M059J (cell line): ENCODE measurements at places on chromosomes 5 and 9. TPM values are rescaled to one million over a fixed set of nuclear protein-coding genes. Genes with fewer than 3 reads are reported as not detected.

DNA sequence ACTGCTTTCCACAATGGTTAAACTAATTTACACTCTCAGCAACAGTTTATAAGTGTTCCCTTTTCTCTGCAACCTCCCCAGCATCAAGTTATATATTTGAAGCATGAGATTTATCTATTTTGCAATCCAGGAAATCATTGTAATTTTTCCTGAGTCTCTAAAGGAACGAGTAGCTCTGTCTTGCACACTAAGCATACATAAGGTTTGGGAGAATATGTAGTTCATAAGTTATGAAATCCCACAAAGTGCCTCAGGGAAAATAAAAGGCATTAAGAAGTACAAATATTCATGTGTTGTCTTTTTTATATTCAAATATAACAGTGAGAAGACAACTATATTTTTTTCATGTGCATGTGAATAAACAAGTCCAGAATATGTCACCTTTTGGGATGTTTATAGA lies 377.1 kb upstream of the RORB start:
- no peak for DNase-seq

The PCDHB12 gene
- 1.7 and 2.6 TPM in 2 replicates for total RNA-seq

DNA sequence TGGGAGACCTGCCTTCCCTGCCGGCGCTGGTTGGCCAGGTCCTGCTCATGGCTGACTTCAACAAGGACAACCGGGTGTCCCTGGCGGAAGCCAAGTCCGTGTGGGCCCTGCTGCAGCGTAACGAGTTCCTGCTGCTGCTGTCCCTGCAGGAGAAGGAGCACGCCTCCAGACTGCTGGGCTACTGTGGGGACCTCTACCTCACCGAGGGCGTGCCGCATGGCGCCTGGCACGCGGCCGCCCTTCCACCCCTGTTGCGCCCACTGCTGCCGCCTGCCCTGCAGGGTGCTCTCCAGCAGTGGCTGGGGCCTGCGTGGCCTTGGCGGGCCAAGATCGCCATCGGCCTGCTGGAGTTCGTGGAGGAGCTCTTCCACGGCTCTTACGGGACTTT lies 10.6 kb downstream of the DIPK1B start:
- DNase-seq: no peak

DNA sequence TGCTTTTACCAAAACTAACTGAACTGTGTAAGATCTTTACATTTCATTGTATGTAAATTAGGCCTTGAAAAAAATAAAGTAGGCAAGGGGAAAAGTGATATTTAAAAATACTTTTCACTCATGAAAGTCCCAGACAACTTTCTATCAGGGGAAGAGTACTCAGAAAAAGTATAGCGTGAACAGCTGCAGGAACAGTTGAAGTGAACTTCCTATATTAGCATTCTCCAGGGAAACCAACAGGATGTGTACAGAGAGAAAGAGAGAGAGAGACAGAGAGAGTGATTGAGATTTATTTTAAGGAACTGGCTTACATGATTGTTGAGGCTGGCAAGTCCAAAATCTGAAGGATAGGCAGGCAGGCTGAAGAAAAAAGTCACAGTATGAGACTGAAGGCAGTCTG lies 42.0 kb downstream of the ERMP1 start:
- DNase-seq: no peak

GRCh38 chr9:122329597-122329996 lies 41.2 kb upstream of the PTGS1 start:
- DNase-seq: no peak

DNA sequence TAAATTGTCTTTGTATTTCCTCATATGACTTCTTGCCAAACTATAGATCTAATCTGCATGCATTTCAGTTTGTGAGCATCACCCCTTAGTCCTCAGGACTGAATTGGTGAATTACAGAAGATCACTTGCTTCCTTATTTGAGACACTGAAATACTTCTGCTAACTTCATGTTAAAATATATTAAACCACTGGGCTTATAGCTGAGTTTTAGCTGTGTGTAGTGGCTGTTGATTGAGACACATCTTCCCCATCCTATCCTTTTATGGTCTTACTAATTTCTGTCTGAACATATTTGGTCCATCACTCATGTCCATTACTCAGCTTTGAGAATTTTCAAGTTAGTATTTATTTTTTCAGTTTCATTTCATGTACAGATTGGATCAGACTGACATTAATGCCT lies 295.9 kb downstream of the PSAT1 start:
- peak; percentile 89 for DNase-seq

The FAM114A2 gene
- 13.5 and 23.0 TPM in 2 replicates for total RNA-seq

GRCh38 chr9:88995200-88995577 lies 3.9 kb downstream of the S1PR3 start:
- no peak for DNase-seq

DNA sequence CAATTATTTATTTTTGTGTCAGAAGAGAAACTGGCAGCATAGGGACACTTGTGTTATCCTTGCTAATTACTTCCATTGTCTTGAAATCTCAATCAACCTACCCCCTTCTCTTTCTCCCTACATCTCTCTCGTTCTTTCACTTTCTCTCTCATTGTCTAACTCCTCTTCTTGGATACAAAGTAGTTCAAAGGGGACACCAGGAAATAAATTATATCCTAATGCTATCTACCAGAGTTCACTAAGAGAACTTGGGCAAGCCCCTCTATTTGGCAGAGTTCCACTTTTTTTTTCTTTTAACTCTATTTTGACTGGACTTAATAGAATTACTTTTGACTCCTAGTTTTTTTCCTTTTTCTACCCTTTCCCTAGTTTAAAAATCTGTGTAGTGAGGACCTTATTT lies 102.2 kb downstream of the MEF2C start:
- DNase-seq: no peak

- DNase-seq: no peak
These were observed 129.9 kb downstream of the DMXL1 start for GRCh38 chr5:119200795-119201194.

The OGN gene
- total RNA-seq: not detected in 2 replicates

DNA sequence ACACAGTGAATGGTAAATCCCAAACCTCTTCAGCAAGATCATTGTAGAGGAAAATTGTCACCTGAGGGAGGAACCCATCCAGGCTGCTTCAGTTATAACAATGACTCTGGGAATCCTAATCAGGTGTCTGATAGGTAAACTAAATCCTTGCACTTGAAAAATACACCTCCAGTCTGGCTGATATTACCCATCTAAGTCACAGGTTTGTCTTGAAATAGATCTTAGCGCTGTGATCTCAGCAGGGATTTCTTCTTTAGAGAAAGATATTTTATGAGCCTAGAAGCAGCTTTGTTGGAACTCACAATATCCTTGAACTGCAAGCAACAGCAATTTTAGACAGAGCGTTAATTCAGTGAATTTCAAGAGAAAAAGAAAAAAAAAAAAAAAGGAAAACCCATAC lies 149.7 kb downstream of the SGCD start:
- DNase-seq: no peak

The TAF11L5 gene
- not detected in 2 replicates for total RNA-seq

- no peak for DNase-seq
These were observed 78.3 kb upstream of the NIPAL4 start for GRCh38 chr5:157381746-157382145.

GRCh38 chr9:71885467-71885866 lies 25.5 kb downstream of the ABHD17B start:
- no peak for DNase-seq

DNA sequence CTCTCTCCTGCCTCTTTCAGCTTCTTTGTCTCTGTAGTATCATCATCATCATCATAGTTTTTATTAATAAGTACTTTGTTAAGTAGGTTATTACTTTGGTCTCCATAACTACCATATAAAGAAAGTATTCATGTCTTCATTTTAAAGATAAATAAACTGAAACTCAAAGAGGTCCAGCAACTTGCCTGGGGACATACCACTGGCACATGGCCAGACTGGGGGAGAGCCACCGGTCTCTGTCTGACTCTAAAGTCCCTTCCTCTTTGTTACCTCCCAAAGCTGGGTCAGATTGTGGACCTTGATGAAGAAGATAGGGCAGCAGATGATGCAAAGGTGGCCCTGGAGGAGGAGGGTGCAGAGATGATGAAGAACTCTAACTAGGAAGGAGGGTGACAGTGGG lies 8.5 kb downstream of the CDX1 start:
- peak; percentile 63 for DNase-seq

The SLIT3 gene
- 0.17 and 0.62 TPM in 2 replicates for total RNA-seq

DNA sequence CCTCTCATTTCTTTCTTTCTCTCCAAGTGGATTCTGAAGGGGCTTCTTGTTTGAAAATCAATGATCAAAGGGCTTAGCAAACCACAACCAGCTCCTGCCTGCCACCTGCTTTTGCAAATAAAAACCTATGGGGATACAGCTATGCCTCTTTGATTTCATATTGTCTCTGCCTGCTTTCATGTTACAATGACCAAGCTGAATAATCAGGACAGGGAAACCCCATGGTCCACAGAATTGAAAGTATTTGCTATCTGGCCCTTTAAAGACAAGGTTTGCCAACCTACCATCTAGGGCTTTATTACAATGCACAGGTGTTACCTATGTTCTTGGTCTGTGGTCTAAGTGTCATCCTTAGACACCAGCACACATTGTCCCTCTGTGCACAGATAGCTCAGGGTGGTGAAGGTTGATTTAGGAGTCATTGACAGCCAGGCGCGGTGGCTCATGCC lies 28.8 kb upstream of the PLIN2 start:
- DNase-seq: no peak

GRCh38 chr5:45109636-45110035 lies 300.9 kb downstream of the MRPS30 start:
- DNase-seq: no peak

- no peak for DNase-seq
These were observed 4.8 kb downstream of the ATP6V1G1 start for GRCh38 chr9:114592356-114592755.
